GM18507 (cell line): ENCODE measurements at places on chromosomes 1 and 21.

- DNase-seq, result no peak
Observed at GRCh38 chr1:56938646-56939045, 27.2 kb downstream of the C8B start.

- DNase-seq, result no peak
Observed at GRCh38 chr1:62288224-62288623, 31.0 kb downstream of the KANK4 start.

DNA sequence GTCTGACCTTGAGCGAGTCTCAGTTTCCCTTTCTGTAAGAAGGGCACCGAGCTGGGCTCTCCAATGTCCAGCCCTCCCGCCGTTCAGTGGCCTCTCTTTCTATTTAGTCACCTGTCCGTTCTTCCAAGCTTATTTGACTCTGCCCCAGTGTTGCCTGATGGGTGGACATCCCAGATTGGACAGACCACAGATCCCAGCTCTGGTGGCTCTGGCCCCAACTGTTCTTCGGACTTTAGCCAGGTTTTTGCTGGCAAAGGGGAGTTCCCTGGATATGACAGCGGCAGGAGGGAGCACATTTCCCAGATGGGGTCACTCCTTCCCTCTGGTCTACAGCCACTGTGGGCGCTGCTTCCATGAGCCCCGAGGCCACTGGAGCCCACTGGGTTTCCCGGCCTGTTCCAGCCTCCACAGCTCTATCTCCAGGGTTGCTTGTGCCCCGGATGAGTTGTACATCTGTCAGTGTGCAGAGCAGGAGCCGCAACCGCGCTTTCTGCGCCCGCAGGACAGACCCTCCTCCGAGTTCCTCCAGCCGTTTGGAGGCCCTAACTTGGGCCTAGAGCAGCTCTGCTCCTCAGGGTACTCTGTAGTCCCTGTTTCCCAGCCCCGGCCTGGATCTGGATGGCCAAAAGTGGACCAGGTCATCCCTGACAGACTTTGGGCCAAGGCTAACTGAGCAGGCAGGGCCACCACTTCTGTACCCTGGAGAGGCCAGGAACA, 3.8 kb downstream of the DMBX1 start:
- DNase-seq, result no peak

- no peak for DNase-seq
Observed at GRCh38 chr1:181647314-181648035, 164.2 kb downstream of the CACNA1E start.

GRCh38 chr21:29371464-29371863, 72.7 kb downstream of the BACH1 start:
- DNase-seq, result no peak

GRCh38 chr1:209102120-209102519, 481.4 kb upstream of the CAMK1G start:
- DNase-seq, result no peak

GRCh38 chr1:177306019-177306415, 135.3 kb downstream of the BRINP2 start:
- no peak for DNase-seq
